ENCODE measurements at places on chromosomes 4 and X.

- DNase-seq, result no peak
Observed at GRCh38 chrX:120731386-120731785, 101.5 kb upstream of the C1GALT1C1 start.

GRCh38 chr4:160326110-160326509 lies 1223.2 kb downstream of the RAPGEF2 start:
- no peak for DNase-seq

DNA sequence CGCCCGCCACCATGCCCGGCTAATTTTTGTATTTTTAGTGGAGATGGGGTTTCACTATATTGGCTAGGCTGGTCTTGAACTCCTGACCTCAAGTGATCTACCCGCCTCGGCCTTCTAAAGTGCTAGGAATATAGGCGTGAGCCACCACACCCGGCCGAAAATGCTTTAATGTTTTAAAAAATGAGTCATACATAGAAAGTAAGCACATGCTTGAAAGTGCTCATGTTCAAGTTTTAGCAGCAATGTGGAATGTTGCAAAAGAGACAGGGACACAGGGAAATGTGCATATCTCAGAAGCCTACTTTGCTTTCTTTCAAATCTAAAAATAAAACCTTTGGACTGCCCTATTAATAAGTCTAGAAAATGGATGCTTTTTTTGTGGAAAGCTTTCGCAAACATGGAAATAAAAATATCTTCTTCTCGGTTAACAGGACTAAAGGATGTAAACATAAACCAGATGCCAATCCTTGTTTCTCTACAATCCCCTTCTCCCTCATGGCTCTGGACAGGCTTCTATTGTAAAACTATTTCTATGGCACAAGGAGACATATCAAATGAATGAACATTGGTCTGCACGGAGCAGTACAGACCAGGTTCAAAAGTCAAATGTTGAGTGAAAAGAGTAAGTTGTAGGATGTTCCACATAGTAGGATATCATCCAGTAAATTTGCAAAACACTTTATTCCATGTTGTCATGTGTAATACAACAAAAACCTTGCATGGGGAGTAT lies 15.0 kb downstream of the MECP2 start:
- no peak for DNase-seq

- DNase-seq, result peak; percentile 41
Observed at GRCh38 chrX:38754102-38754790, 47.0 kb upstream of the MID1IP1 start.

- DNase-seq, result no peak
Observed at GRCh38 chrX:154376774-154377173, 2.3 kb upstream of the EMD start.

DNA sequence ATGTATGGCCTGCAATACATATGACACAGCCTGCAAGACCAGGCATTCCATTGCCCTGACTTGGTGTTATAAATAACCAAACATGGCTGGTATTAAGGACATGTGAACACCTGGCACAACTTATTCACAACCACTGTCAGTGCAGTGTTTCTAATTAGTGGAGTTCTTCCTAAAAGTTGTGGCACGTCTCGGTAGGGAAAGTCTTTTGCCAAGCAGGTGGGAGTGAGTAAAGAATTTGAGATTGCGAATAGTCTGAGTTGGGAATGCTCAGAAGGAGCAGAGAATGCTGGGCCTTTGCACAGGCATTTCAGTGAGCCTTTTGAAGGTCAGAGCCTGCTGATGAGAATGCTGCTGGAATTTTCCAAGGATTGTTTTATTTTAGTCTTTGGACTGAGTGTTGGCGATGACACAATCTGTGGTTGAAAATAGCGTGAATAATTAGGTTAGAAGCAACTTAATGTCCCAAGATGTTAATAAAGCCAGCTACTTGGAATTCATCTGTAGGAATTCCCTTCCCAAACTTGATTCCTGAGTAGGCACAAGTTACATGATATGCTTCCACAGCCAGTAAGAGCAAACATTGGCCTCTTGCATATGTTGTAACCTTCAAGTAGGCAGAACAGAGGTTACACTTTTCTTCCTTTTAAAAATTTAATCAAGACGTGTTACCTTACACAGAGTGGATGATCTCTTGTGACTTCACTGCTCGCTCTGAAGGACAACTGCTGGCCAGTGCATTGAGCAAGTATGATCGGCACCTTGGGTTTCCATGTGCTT lies 83.6 kb upstream of the PGRMC2 start:
- no peak for DNase-seq

DNA sequence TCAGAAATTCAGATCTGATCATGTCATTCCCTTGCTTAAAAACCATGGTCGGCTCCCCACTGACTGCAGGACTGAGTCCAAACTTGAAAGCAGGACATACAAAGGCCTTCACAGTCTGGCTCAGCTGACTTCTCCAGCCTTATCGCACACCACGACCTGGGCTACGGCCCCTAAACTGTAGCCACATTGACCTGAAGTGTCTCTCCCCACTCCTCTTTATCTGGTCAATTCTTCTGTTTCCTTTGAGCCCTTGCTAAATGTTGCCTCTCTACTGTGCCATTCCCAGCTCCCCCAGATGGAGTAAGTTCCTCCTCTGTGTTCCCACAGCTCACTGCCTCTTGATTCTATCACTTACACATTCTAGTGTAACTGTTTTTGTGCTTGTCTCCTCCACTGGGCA lies 60.5 kb upstream of the CITED1 start:
- DNase-seq, result no peak

GRCh38 chr4:139301821-139302611 lies at the start of gene NDUFC1:
TSS of gene NDUFC1 (minus strand) at chr4:139302477. CDS start at chr4:139295798, 6,679 bp downstream.
- DNase-seq, result peak; percentile 66

DNA sequence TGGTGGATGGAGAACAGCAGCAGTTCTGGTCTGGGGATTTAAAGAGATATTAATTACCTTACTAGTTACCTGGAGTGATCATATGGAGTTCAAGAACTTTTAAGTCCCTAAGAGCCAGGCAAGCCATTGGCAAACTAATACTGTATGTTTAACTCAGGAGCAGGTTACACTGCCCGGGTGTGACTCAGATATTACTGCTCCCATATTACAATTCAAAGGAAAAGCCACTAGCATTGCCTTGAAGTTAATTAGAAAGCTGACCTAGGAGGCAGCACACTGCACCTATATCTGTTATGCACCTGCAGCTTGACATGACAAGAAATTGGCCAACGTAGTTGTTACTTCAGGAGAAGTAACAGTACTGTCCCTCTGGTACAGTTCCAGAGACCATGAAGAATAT lies 47.2 kb downstream of the GRK4 start:
- no peak for DNase-seq

GRCh38 chr4:173477016-173477415 lies 53.0 kb downstream of the HAND2 start:
- no peak for DNase-seq

GRCh38 chrX:124030520-124030919 lies 69.0 kb downstream of the STAG2 start:
- DNase-seq, result no peak

DNA sequence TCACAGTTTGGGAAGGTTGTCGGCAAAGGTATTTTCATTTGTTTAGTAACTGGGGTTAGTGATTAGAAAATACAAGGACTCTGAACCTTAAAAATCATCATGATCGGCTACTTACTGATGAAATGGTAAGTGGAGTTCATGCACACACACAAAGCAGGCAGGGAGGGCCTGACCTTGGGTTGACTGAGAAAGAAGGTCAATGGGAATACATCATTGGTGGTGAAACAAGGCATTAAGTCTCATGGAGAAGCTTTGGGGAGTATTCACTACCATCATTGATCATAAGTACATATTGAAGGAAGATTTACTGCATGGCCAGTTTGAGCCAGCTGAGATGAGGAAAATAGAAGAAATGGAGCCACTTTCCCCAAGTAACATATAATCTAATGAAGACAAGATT lies 74.4 kb downstream of the LUZP4 start:
- no peak for DNase-seq

DNA sequence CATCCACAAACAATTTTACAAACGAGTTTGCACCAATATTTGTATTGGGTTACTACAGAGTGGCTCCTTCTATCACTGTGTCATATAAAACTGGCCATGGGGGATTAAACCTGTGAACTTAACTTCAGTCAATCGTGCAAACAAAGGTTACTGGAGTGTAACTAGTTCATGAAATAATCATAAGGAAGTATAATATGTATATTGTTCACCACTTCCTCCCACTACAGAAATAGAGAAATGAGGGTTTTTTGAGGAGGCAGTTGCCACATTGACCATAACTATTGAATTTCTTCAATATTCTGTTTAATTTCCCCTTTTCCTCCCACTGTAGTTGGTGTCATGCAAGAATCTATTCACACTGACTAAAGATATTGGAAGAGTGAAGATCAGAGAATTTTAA lies at the start of gene GPR82:
TSS of gene GPR82 (plus strand) at position 356 of the 400 bp plus-strand sequence. CDS start 2,846 bp downstream, outside the sequence.
- no peak for DNase-seq

GRCh38 chr4:94534401-94535312 lies 82.9 kb downstream of the PDLIM5 start:
- no peak for DNase-seq

- DNase-seq, result no peak
Observed at GRCh38 chrX:17735406-17735805, 1.9 kb upstream of the SCML1 start.

DNA sequence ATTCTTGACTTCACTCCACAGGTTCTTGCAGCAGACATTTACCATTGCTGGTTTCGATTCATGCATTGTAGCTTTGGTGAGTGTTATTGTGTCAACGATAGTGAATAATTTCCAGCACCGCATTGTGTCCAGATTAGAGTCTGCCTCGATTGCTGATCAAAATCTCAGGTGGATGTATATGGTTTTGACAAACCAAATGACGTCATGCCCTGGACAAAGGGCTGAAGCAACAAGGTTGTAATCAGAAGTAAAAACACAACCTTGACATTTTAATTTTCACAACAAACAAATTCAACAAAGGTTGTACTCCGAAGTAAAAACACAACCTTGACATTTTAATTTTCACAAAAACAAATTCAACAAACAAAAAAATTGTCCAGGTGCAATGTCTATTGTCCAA lies 81.1 kb upstream of the WWC2 start:
- DNase-seq, result no peak

DNA sequence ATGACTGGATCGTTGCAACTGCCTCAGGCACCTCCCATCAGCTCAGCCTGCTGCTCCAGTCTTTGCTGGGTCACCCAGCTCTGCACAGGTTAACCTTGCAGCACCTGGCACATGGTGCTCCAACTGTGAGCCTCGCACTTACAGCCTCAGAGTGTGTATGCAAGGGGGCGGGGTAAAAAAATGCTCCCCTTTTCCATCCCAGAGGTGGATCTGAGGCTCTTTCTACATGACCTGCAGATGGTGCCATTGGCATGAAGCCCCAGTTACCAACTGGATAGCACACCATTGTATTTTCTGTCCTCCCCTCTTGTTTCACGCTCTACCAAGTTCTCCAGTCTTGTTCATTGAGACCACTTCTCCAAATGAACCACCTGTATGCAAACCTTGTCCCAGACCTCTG lies 46.2 kb upstream of the TRPC3 start:
- no peak for DNase-seq

DNA sequence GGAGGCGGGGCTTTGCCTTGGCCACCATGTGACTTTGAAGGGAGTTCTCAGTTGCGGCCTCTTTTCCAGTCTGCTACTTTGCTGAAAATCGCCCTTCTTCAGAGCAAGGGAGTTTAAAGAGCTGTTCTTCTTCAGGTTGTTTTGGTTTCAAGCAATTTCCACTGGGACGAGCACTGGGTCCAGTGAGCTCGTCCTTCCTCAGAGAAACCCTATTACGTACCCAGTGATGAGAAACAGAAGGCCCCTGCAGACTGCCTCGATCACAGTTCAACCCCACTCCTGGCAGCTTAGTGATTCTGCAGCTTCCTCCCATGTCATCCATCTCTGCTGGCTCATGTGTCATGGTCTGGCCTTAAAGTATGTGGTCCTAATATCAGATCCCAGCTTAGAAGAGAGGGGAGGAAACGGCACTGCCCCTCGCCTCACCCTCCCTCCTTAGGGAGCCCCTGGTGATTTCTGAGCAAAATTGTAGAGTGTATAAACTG lies 7.8 kb upstream of the FAM149A start:
- no peak for DNase-seq

- no peak for DNase-seq
Observed at GRCh38 chr4:39682138-39682537, 15.8 kb upstream of the UBE2K start.

DNA sequence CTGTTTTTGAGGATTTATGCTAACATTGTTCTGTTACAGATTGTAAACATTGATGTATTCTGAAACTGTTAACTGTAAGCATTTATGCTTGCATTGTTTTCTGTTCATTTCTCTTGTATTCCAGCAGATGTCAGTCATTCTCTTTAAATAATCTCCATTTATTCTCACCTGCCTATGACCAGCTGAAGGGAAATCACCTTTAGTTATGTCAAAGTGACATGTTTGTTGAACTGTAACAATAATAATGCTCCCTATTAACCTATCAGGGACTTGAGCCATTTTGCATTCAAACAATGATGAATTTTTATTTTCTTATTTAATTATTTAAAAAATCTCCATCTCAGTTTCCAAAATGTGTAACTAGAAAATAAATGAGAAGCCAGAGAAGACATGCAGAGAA lies 58.0 kb downstream of the SPCS3 start:
- DNase-seq, result peak; percentile 11

DNA sequence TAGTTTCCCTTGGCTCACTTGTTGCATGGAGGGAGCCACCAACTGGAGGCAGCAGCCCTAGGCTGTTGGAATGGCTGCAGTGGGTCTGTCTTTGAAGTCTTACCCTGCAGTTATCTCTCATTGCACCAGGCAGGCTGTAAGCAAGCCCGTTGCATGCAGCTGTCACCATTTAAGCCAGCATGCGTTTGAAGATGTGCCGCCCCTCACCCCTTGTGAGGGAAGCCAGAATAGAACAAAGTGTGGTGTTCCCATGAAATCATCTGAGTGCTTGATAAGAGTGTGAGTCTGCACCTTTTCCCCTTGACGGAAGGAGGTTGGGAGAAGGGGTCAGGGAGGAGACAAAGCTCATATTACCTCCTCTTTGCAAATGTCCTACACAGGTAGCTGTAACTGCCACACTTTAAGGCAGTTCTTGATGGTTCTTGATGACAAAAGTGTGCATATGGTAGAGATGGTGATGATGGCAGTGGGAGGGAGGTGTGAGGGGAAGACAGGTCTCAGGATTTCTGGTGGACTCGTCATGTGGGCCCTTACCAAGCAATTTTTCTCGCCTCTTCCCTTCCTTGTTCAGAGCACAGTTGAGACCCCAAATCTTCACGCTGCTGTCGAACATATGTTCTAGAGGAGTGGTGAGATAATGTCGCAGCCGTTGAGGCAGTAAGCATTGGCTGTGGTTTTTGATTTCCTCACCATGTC lies 191.4 kb upstream of the LEF1 start:
- no peak for DNase-seq

- no peak for DNase-seq
Observed at GRCh38 chr4:106080376-106080775, 185.1 kb downstream of the NPNT start.

DNA sequence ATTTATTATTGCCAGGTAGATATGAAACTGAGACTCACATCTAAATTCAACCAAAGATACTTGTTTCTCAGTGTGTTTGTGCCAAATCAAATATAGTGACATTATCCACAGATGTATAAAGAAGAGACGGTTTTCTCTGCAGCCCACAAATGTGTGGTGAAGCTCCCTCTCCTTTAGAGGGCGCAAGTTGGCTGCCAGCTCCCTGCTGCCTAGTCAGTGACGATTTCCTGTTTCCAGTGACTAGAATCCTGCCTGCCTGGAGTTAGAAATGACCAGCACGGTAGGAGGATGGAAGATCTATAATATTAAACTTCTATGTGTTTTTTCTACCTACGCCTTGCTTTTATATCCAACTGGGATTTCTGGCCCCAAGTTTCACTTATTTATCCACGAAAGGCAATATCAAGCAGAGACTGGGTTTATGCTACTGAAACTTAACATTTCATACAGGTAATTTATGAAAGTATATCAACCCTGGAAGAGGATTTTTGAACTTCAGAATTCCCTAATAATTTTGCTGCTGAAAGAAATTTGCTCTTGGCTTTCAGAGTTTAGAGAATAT lies 1793.7 kb upstream of the TENM3 start:
- no peak for DNase-seq

All from activated CD4-positive, alpha-beta T cell treated with anti-CD3 and anti-CD28 coated beads, Interleukin-2, Interleukin-4, amounts not matched to agents 100 ng/mL and 50 ng/mL, durations not matched to agents 16 hours and 8 hours (primary cell).